ENCODE measurements at places on chromosomes 11 and 22. TPM values are rescaled to one million over a fixed set of nuclear protein-coding genes. Genes with fewer than 3 reads are reported as not detected.

Gene OR5T3
- total RNA-seq, result not detected

DNA sequence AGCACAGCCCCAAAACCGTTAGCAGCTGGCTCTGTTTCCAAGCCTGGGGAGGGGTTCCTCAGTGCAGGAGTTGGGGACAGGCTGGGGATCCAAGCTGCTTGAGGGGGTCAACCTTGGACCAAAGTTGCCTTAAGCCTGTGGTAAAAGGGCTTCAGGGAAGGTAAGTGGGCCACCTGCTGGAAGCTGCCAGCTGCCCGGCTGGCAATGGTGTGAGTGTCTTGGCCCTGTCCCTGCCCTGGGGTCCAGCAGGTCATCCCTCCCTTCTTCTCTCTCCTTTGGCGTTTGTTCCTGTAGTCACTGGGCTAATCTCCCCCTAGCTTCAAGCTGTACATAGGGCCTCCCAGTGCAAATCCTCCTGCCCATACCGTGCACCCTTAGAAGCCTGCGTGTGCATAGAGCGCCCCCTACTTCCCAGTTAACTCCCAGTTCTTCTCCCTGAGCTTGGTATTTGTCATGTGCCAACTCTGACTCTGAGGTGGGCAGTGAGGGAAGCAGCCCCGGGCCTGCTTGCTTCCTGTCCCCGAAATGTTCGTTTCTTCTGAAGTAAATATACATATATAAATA is 4.4 kb downstream of the TMEM258 start:
- no peaks in the 10 kb centered on the region for H3K27me3 ChIP-seq
- no peak for DNase-seq
- no peak overlapping the region for H3K27ac ChIP-seq
- peaks cover 16% of the 10 kb centered on the region for H3K36me3 ChIP-seq
- H3K4me3 ChIP-seq, result no peak overlapping the region

DNA sequence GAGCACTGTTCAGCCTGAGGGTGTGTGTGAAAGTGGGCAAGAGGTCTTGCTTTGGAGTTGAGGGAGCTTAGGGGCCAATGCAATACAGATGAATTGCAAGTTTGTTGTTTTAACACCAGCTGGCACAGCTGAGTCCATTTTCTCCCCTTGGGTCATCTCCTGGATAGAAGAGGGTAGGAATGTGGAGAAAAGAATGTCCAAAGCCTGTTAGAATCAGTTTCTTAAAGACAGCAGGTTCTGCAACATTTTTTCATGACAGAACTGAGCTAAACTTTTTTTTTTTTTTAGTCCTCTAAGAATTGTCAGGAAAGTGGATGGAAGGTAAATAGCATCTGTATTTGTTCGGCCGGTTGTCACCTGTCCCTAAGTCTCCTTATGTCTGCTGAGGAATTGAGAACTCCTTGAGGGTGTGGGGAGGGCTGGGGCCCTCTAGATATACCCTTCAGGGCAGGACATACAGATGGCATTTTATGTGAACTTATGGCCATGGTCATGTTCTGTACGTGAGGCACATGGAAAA is 211.1 kb upstream of the CADM1 start:
- H3K27ac ChIP-seq, result no peak overlapping the region
- peaks cover 6% of the 10 kb centered on the region for H3K4me1 ChIP-seq
- no peak for DNase-seq
- H3K36me3 ChIP-seq, result no peaks in the 10 kb centered on the region
- no peak overlapping the region for H3K4me3 ChIP-seq

DNA sequence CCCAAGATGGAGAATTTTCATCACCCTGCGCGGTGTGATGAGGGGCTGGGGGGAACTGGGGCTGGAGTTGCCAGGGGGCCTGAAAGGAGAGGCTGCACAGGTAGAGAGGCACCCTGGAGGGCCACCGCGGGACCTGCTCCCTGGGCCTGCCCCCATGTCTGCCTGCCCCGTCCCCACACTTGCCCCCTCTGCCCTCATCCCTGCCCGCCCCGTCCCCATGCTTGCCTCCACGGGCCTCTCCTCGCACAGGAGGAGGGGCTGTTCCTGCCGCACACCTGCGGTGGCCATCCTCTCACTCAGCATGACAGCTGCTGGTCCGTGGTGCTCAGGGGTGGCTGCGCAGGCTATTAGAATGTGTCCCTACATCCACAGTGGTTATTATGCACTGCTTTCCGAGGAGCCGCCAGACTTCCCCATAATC is 43.5 kb downstream of the LINC01488 start:
- no peak overlapping the region for H3K4me3 ChIP-seq
- H3K4me1 ChIP-seq, result no peaks in the 10 kb centered on the region
- H3K36me3 ChIP-seq, result no peaks in the 10 kb centered on the region
- no peak overlapping the region for H3K27ac ChIP-seq

Gene MFNG
- 14.0 TPM for total RNA-seq

All from upper lobe of left lung (tissue), 6 donors.